ENCODE measurements at places on chromosomes 5 and 9.

DNA sequence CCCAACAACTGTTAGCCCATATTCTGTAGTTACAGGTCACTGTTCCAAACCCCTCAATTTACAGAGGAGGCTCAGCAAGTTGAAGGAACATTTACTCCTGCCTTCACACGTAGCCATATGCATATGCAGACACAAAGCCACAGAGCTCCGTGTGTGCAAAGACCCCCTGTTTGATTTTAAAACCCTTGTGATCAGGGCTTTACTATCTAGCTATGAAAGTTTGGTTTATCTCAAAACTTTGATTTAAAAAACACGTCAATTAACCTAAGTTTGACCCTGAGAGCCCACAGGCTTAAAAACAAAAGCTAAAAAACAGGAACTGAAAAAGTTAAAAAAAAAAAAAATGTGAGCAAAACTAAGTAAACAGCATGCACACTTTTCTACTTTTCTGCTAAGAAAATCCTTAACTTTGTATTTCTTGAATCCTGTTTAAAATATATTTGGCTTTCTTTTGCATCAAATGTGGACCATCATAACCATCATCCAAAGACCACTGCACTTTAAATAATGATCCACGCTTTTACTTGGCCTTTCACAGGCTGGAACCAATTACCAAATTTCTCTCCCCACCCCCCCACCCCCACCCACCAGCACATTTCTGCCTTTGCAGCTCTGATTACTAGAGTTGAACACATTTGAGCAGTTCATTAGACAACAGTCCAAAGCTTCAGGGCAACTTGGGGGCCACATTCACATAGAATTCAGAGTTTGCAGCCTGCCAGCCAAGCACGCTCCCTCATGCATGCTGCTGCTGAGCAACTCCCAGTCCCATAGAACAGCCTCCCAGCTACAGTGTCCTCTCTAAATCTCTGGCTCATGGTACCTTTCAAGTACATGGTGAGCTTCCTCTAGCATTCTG is 128.8 kb upstream of the MAP3K1 start:
- peaks cover 27% of the 10 kb centered on the region for H3K4me1 ChIP-seq
- H3K27ac ChIP-seq = peak overlapping the region; percentile 51
- no peaks in the 10 kb centered on the region for H3K27me3 ChIP-seq
- no peaks in the 10 kb centered on the region for H3K36me3 ChIP-seq
- peak; percentile 73 for DNase-seq
- H3K4me3 ChIP-seq = peak overlapping the region; percentile 26

DNA sequence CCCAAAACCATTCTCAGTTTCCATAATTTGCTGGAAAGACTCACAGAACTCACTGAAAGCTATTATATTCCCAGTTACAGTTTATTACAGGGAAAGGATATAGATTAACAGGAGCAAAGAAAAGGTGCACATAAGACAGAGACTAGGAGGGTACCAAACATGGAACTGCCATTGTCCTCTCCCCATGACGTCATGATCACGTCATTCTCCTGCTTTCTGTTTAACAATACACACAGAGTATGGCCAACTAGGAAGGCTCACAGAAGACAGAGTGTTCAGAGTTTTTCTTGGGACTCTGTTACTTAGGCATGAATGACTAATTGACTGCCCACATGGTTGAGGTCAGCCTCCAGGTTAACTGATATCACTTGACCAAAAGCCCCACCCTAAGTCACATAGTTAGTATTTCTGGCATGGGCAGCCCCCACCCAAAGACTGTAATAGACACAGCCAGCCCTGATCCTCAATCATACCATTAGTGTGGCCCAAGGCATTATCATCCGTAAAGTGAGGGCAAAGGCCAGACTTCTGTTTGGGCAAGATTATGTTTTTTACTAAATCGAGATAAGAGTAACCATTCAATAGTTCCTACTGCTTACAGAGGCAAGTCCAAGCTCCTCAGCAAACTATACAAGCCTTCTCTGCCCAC is 353.5 kb upstream of the POU5F2 start:
- H3K4me3 ChIP-seq = no peak overlapping the region
- no peaks in the 10 kb centered on the region for H3K36me3 ChIP-seq
- H3K27me3 ChIP-seq = no peaks in the 10 kb centered on the region
- no peak for DNase-seq
- no peaks in the 10 kb centered on the region for H3K4me1 ChIP-seq
- H3K27ac ChIP-seq = no peak overlapping the region

- no peaks in the 10 kb centered on the region for H3K27me3 ChIP-seq
- no peaks in the 10 kb centered on the region for H3K4me1 ChIP-seq
- DNase-seq = no peak
Observed at GRCh38 chr5:123207081-123207537, 118.1 kb downstream of the PRDM6 start.

DNA sequence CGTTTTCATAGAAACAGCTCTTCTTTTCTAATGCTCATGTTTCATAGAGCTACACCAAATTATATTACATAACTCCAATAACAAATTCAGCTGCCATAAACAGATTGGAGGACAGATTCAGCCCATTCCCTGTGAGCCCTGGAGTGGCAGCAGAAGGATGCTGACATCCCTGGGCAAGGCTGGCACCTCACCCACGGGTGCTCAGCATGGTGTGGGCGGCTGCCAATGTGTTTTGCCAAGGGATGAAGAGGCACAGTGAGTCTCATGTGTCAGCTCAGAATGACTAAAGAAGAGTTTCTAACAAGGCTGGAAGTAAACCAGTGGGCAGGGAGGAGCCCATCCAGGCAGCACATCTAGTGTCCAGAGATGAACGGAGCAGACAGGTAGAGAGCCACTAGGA is 127.1 kb upstream of the ICE1 start:
- H3K27me3 ChIP-seq = peaks cover 25% of the 10 kb centered on the region
- H3K36me3 ChIP-seq = no peaks in the 10 kb centered on the region
- DNase-seq = no peak
- no peaks in the 10 kb centered on the region for H3K4me1 ChIP-seq

DNA sequence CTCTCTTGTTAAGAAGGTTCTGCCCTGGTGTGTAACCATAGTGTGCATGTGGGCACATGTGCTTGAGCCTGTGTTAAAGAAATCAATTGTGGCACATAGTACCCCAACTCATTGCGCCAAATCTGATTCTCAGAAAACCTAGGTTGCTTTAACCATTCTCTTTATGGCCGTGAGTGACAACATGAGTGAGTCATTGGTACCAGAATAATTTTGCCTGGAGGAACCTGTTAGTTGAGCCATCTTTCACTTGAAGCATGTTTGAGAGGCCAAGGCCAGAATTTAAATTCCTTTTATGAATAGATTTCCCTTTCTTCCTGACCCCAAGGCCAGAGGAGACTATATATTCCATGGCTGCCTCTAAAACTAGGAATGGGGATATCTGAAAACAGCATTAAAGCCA is 35.2 kb upstream of the SLC36A2 start:
- H3K4me3 ChIP-seq = no peak overlapping the region
- H3K4me1 ChIP-seq = no peaks in the 10 kb centered on the region
- no peaks in the 10 kb centered on the region for H3K36me3 ChIP-seq
- no peaks in the 10 kb centered on the region for H3K27me3 ChIP-seq
- no peak for DNase-seq

DNA sequence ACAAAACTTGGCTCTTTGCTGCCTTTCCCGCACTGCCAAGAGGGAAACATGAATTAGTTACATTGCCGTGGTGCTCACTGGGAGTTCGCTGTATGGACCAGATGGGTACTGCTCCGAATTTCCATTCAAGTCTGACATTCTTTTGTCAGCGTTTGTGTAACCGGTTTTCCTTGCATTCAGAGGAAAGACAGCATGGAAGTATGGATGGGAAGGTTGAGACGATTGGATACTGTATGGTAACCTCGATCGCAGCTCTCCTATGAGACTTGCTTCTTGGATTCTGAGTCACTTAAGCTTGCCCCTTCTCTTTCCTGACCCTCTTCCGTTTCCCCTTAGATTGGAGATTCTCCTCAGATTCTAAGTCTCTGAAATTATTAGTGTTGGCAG is 625 bp upstream of the UBLCP1 start:
- H3K4me1 ChIP-seq = peaks cover 7% of the 10 kb centered on the region
- H3K27me3 ChIP-seq = no peaks in the 10 kb centered on the region
- no peaks in the 10 kb centered on the region for H3K36me3 ChIP-seq
- H3K4me3 ChIP-seq = peak overlapping the region; percentile 84
- DNase-seq = no peak

DNA sequence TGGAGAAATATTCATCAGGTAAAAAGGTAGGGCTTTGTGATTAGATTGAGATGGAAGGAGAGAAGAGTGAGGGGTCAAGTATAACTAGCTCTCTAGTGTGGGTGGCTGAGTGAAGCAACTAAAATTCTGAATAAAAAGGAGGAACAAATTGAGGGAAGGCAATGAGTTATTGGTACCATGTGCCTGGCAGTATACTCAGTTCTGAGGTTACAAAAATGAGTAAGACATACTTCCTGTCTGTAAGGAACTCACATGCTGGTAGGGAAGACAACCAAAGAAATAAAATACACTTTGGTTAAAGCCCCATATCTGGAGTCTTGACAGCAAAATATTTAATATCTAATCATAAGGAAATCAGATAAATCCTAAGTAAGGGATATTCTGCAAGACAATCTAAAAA is 476.8 kb upstream of the C9orf72 start:
- H3K27me3 ChIP-seq = no peaks in the 10 kb centered on the region
- no peak overlapping the region for H3K27ac ChIP-seq
- H3K36me3 ChIP-seq = no peaks in the 10 kb centered on the region
- no peak for DNase-seq
- H3K4me1 ChIP-seq = no peaks in the 10 kb centered on the region
- no peak overlapping the region for H3K4me3 ChIP-seq

DNA sequence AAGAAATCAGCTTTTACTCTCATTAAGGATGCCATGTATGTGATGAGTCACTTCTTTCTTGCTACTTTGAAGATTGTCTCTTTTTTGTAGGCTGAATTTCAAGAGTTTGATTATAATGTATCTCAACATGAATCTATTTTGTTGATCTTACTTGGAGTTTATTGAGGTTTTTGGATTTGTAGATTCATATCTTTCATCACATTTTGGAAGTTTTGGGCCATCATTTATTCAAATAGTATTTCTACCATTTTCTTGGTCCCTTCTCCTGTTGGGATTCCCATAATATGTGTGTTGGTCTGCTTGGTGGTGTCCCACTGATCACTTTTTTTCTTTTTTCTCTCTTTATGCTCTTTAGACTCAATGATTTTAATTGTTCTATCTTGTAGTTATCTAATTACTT is 116.3 kb downstream of the CNTLN start:
- H3K4me3 ChIP-seq = no peak overlapping the region
- no peak overlapping the region for H3K27ac ChIP-seq
- no peaks in the 10 kb centered on the region for H3K36me3 ChIP-seq
- no peak for DNase-seq
- H3K4me1 ChIP-seq = no peaks in the 10 kb centered on the region

DNA sequence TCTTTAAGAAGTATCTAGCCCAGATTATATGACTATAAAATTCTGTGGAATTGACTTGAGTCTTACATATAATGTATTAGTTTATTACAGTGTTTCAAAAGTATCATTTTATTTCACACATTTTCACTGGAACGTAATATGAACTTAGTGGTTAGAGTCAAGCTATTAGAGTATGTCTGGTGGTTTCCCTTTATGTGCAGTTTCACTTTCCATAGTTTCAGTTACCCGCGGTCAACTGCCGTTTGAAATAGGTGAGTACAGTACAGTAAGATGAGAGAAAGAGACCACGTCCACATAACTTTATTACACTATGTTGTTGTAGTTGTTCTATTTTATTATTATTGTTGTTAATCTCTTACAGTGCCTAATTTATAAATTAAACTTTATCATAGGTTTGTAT is 50.5 kb downstream of the COMMD10 start:
- H3K27me3 ChIP-seq = peaks cover 68% of the 10 kb centered on the region
- no peak overlapping the region for H3K4me3 ChIP-seq
- peak; percentile 84 for DNase-seq
- peaks cover 8% of the 10 kb centered on the region for H3K4me1 ChIP-seq

GRCh38 chr5:178206166-178207101 is 2.1 kb downstream of the HNRNPAB start:
- H3K4me3 ChIP-seq = peak overlapping the region; percentile 74
- H3K27ac ChIP-seq = no peak overlapping the region
- DNase-seq = no peak
- H3K36me3 ChIP-seq = peaks cover 47% of the 10 kb centered on the region
- peaks cover 13% of the 10 kb centered on the region for H3K4me1 ChIP-seq

GRCh38 chr9:105116052-105116868 is 128.2 kb upstream of the SLC44A1 start:
- no peak overlapping the region for H3K27ac ChIP-seq
- no peak for DNase-seq
- H3K36me3 ChIP-seq = no peaks in the 10 kb centered on the region
- no peak overlapping the region for H3K4me3 ChIP-seq
- no peaks in the 10 kb centered on the region for H3K27me3 ChIP-seq
- peaks cover 14% of the 10 kb centered on the region for H3K4me1 ChIP-seq

DNA sequence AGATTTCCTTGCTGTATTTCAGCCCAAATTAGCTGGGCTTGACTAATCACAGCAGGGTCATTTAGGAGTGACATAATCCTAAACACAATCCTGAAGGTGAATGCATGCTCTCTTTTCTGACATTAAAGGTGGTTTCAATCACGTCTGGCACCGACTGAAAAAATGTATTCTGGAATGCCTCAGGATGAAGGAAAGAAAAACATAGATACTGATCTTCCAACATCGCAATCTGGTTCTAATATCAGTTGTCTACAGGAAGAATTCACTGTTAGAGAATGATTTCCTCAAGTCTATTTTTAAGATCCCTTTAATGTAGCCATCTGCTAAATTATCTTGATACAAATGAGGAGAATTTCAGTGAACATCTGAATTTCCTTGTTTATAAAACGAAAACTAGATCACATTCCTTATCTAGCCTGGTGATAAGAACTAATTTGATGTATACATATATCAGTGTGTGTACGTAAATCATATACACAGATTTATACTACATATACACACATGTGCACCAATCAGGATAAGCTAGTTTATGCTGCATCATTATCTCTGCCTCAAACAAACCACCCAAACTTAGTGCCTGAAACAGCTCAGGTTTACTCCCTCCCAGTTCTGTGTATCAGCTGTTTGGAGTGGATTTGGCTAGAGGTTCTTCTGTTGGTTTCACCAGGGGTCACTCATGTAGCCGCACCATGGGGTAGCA is 31.3 kb upstream of the TAS2R1 start:
- H3K36me3 ChIP-seq = no peaks in the 10 kb centered on the region
- DNase-seq = no peak
- no peaks in the 10 kb centered on the region for H3K4me1 ChIP-seq
- H3K27ac ChIP-seq = no peak overlapping the region

- peaks cover 6% of the 10 kb centered on the region for H3K36me3 ChIP-seq
- no peak for DNase-seq
- peaks cover 6% of the 10 kb centered on the region for H3K4me1 ChIP-seq
- no peaks in the 10 kb centered on the region for H3K27me3 ChIP-seq
Observed at GRCh38 chr5:34913072-34913471, 2.2 kb downstream of the RAD1 start.

DNA sequence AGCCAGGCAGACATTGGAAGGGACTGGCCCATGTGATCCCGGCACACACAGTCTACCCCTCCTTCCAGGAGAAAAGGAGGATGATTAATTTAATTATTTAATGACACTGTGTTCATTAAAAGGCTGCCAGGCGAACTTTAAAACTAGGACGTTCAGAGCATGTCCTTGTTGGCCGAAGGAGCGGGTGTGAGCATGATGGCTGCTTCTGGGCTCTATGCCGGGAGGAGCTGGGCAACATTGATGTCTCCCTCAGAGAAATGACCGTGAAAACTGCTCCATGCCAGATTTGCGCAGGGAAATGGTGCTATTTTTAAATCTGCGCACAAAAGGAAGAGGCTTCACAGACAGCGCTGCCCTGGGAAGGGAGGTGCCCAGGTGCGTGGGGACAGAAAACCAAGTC is 284.9 kb upstream of the IRX4 start:
- H3K36me3 ChIP-seq = no peaks in the 10 kb centered on the region
- peaks cover 11% of the 10 kb centered on the region for H3K27me3 ChIP-seq
- H3K4me1 ChIP-seq = no peaks in the 10 kb centered on the region
- no peak overlapping the region for H3K27ac ChIP-seq
- no peak for DNase-seq
